CD14-positive monocyte (primary cell): ENCODE measurements at places on chromosomes 2 and 18.
A peak's percentile ranks its signal among the peaks of the same experiment; 100 is the strongest.

DNA sequence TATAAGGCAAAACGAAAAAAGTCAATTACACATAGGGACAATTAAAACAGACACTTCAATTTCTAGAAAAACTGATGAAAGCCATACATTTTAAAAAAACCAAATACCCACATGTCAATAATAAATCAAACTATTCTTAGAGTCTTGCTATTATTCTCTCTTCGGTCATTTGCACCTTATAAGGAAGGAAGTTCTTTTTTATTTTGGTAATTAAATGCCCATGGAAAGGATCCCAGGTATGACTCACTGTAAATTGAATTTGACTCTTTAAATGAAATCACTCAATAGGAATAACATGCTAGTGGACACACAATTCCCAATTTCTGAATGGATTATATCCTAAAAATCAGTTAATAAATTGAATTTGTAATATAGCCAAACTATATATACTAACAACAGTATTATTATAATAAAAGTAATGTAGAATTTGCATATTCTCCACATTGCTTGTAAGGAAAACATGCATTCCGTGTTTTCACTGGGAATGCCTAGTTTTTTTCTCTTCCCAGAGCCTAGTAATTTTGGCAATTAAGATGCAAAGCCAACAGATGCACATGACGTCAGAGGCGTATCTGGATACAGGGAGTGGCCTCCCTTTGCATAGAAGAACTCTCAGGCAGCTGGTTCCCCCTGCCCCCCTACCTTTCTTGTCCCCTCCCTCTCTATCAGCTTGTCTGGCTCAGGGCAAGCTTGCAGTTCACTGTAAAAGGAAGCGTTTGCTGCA lies 153.5 kb upstream of the PGAP1 start:
- no peak for DNase-seq

- DNase-seq, result no peak
These were observed 1.1 kb downstream of the LMAN1 start for GRCh38 chr18:59357928-59358327.

DNA sequence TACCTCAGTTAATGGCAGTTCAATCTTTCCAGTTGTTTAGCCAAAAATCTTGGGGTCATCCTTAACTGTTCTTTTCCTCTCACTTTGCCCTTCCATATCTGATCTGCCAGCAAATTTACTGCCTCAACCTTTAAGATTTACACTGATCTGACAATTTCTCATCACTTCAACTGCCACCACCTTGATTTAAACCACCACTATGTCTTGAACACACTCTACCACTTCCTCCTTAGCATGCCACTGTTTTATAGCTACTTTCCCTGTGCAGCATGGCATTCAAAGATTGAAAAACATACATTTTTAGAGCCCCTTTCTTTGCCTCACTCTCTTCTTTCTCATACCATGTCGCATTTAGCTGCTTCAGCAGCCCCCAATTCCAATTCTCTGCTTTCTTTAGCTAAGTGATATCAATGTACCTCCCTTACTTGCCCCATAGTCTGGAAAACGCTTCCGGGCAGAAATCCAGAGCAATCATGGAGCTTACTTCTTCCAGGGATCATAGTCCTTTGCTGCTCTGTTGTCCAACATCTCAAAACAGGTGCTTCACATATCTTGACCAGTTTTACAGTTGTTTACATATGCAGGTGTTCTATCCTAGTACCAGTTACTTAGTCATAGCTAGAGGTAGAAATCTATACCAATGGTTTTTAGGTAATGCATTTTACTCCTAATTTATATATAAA lies 10.9 kb downstream of the PGAP1 start:
- DNase-seq, result no peak

DNA sequence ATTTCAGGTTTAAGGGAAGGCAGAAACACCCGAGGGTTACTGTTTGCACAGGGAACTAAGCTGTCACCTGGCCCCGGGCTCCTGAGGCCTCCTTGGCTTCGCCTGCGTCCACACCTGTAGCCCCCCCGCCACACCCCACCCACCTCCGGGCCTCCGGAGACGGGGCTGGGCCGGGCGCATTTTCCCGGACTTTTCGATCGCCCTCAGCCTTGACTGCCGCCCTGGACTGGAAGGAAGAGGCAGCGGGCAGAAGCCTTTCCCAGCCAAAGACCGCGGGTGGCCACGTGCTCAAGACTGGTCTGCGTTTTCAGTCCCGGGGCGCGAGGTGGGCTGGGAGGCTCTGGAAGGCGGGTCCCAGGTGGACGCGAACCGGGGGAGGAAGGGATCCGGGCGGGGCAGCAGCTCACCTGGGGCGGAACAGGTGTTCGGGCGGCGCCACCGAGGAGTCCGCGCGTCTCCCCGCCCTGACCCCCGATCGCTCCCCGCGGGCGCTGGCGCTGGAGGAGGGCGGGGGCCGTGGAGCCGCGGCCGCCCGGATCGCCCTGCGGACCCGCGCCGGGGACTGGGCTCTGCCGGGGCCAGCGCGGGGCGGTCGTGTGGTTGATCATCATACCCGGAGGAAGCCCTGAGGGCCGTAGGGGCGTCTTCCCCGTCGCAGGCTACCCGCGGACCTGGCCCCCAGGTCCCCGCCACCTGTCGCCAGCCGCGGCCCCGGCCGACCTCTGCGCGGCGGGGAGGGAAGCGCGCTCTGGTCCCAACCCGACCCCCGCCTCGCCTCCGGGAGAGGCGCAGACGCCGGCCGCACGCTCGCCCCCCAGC lies 3.2 kb downstream of the ID2 start:
- DNase-seq, result peak; percentile 38

DNA sequence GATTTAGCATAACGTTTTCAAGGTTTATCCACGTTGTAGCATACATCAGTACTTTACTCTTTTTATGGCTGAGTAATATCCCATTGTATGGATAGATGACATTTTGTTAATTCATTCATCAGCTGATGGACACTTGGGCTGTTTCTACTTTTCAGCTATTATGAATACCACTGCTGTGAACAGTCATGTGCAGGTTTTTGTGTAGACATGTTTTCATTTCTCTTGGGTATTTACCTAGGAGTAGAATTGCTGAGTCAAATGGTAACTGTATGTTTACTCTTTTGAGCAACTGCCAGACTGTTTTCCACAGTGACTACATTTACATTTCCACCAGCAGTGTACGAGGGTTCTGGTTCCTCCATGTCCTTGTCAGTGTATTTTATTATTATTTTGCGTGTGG lies 33.9 kb downstream of the COX7A2L start:
- no peak for DNase-seq

DNA sequence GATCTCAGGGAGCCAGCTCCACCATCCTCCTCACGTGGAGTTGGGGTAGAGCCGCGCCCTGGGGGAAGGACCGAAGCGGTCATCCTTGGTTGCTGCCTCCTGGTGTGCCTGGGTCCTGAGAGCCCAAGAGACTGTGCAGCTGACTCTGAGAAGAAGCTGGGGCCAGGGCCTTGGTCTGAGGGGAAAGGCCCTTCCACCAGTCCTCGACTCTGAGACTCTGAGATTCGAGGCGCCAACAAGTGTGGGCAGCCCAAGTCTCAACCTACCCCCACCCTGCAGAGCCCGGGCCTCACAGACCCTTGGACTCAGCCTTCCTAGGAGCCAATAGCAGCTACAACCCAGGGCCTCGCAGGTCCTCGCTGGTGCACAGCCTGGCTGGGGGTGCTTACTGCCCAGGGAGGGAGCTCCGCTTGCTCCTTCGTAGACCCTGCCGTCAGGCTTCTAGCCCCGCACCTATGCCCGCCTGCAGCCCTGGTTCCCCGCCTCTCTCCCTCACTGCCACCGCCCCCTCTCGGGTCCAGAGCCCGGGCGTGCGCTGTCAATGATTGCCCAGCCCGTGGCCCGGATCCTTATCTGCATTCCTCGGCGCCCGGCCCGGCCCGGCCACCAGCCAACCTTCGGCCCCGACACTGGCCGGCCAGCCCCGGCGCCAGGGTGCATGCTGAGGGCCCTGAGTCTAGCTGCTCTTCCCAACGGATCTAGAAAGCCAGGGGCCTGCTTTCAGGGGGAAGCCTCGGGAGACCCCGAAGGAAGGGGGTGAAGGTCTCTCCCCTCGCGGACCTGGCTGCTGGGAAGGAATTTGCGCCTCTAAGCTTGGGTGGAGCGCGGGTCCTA lies 2.0 kb downstream of the IHH start:
- no peak for DNase-seq
